ENCODE measurements at places on chromosomes 6 and 20.

DNA sequence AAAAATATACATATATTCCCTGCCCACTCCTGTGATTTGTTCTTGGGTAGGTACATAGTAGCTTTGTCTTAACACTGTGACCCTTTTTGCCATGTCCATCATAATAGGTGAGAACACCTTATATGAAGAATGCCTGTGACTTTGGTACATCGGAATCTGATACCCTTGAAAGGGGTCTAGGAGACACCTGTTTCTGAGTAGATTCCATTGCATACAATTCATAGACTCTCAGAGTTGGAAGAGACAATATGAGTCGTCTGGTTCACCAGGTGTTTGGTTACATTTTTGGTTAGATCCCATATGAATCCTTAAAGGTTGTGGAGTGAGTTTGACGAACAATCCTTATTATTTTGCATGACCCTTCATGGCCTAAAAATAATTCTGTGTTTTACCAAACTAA lies 36.3 kb downstream of the RNF144B start:
- DNase-seq, result no peak

GRCh38 chr6:19632786-19633185 lies 204.4 kb upstream of the ID4 start:
- no peak for DNase-seq

DNA sequence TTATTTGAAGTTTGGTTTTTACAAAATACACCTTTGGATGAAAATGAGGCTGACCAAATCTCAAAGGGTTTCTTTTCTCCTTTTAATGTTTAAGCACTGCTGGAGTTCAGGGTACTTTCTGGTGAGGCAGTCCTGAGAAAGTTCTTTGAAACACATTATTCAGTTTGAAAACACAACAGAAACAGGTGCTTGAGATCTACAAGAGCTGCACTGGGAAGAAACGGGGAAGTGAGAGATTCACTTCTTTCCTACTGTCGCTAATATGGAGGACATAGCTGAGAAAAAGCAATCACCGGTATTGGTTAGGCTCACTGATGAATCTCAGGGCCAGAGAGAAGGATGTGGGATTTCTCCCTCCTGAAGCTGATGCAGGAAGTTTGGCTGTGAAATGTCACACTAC lies 22.9 kb upstream of the TMEM170B start:
- no peak for DNase-seq

- no peak for DNase-seq
Observed at GRCh38 chr6:167444602-167445346, 119.9 kb downstream of the TTLL2 start.

DNA sequence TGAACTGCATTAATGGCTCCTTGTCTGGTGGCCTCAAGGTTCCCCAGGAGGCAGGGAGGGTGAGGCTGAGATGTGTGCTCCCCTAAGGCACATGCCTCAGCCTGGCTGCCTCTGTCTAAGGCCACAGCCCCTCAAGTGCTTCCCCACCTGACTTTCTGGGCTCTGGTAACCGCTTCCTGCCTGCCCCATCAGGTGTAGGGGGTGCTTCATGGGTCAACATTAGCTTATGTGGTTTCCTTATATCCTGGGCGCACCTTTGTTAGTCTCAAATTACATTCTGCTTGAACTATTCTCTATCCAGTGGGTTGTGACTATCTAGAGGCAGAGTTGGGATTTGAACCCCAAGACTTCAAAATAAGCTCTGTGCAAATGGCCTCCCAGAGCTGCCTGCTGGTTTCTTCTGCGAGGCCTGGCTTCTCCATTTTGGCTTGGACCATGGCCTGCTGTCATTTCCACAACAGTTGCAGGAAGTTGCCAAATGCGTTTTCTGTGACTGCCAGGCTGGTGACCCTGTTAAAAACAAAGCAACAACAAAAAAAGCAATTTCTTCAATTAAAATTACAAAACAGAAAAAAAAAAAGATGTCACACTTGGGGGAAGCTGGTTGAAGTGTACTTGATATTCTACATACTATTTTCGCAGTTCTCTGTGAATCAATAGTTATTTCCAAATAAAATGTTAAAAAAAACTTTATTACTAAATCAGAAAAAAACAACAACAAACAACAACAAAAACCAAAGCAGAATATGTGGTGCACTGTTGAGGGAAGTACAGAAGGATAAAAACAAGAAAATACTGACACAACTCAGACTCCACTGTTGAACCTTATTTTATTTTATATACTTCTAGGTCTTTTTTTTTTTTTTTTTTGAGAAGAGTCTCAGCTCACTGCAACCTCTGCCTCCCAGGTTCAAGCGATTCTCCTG lies 20.0 kb upstream of the ZNFX1 start:
- peak; percentile 56 for DNase-seq

GRCh38 chr6:15546591-15546990 lies 116.2 kb downstream of the DTNBP1 start:
- no peak for DNase-seq

GRCh38 chr6:54086439-54086838 lies 24.8 kb upstream of the MLIP start:
- DNase-seq, result no peak

DNA sequence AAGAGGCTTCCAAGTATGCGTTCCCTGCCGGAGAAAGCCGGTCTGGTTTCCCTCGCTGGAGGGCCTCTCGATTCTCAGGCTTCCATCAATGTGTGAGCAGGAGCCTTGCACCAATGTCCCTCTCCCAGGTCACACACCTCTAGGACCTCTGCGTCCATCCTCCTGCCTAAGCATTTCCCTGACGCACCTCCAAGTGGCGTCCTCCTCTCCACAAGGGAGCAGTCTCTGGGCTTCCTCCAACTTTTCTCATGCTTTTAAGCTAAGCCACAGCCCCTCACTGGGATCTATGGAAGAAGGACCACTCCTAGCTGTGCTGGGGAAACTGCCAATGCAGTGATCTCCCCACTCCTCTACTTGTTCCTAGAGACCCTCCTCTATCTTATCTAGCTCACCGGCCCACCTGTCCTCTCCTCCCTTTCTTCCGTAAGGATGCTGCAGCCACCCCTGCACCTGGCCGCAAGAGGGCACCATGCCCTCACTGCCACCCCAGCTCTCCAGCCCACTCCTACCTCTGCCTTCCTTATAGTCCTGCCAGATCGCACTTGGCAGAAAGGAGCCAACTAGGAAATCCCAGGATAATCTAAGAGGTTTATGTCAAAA lies 258.7 kb downstream of the LRFN2 start:
- no peak for DNase-seq

- DNase-seq, result no peak
Observed at GRCh38 chr6:99668036-99668705, 61.5 kb downstream of the PRDM13 start.

GRCh38 chr6:81120280-81120679 lies 632.2 kb downstream of the TENT5A start:
- DNase-seq, result no peak

DNA sequence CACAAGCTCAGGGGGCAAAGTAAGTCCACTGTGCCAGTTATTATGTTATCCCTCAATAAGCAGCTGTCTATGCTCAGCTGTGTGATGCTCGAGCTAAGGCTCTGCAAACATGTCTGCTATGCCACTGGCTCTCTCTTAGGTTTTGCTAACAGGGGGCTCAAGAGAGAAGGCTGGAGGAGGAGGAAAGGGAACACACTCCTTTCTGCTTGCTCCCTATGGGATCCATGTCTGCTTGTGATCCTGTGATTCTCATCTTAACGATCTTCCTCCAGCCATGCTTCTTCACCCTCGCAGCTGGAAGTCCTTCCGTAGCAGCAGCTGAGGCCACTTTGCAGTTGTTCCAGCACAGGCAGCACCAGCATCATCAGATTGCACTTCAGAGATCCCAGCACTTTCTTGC lies 37.0 kb upstream of the IGF2R start:
- no peak for DNase-seq

- DNase-seq, result no peak
Observed at GRCh38 chr6:40923880-40924279, 115.1 kb downstream of the UNC5CL start.

GRCh38 chr20:47392721-47393073 lies 36.2 kb upstream of the ZMYND8 start:
- DNase-seq, result no peak

- no peak for DNase-seq
Observed at GRCh38 chr6:151425561-151425960, 26.4 kb downstream of the RMND1 start.

DNA sequence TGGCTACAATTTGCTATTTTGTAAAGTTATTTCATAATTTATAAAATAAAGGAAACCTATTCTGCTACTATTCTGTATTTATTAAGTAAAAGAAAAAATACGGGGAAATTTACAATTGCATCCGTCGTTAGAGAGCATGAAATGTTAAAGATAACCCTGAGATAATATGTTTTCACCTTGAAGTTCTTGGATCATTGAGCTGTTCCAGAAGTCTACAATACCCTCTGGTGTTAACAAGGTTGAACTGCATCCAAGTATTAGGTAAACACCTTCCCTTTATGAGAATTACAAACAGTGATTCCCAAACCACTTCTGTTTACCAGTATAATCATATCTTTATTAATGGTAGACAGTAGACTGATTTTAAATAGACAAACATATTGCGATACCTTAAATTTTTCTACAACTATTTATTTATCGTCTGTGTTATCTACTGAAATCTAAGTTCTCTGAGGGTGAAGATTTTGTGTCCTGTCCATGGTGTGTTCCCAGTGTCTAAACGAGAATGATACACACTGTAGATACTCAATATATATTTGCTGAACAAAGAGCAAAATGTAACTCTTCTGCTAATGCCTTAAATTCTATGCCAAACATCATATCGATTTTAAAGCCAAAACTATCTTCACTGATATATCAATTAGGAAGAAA lies 28.2 kb downstream of the TBC1D32 start:
- DNase-seq, result peak; percentile 3

DNA sequence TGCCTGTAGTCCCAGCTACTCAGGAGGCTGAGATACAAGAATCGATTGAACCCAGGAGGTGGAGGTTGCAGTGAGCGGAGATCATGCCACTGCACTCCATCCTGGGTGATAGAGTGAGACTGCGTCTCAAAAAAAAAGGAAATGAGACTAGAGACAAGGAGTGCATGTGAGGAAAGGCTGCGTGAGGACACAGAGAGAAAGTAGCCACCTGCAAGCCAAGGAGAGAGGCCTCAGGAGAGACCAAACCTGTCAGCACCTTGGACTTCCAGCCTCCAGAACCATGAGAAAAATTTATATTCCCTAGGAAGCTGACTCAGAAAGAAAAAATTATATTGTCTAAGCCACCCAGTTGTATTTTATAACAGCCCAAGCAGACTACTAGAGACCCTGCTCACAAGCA lies 7.4 kb upstream of the BEND3 start:
- DNase-seq, result no peak

GRCh38 chr6:131172222-131172621 lies 37.0 kb downstream of the AKAP7 start:
- DNase-seq, result no peak

- no peak for DNase-seq
Observed at GRCh38 chr6:37668251-37668650, 29.4 kb downstream of the MDGA1 start.

- no peak for DNase-seq
Observed at GRCh38 chr6:125094563-125094962, 59.0 kb upstream of the TPD52L1 start.

GRCh38 chr6:6891125-6891721 lies 216.5 kb upstream of the RREB1 start:
- no peak for DNase-seq

DNA sequence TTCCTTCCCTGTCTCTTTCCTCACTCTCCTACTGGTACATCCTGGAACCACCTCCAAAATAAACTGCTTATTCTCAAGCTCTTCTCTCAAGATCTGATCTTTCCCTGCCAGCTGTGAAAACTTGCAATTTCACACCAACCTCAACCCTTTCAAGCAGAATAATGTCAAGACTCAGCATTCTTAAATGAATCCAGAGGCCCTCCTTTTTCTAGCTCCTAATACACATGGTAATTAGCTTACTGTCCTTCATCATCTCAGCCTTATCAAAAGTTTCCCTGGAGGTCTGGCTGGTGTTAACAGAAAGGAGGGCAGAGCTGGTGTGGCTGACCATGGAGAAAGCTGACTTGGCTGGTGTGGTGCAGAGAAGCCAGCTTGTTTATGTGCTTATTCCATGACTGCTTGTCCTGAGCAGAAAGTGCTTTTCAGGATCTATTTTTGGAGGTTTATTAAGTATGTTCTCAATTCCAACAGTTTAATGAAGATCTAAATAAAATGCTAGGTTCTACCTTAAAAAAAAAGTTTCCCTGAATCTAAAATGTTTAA lies 50.5 kb downstream of the CFAP61 start:
- no peak for DNase-seq

- DNase-seq, result no peak
Observed at GRCh38 chr6:43428112-43428570, 800 bp downstream of the ABCC10 start.

- DNase-seq, result no peak
Observed at GRCh38 chr20:44552950-44553908, 29.1 kb upstream of the PKIG start.

GRCh38 chr6:95545226-95545625 lies 32.1 kb upstream of the MANEA start:
- DNase-seq, result no peak

GRCh38 chr20:19658137-19658536 lies 99.9 kb upstream of the RIN2 start:
- no peak for DNase-seq

DNA sequence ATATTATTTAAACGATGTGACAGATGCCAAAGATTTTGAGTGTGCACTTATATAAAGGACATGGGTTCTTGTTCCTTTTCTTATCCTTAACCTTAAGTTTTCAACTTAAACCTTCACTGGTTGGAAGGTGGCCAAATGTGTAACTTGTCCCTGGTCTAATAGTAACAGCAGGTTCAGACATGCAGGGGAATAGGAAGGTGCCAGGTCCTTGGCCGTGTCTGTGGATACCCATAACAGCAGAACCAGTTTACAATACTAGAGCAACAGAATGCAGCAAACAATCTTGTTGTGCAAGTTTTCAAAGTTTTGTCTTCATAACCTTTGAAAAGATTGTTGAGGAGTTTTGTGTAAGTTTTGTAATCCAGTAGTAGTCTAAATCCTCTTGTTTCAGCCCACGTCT lies 4.4 kb downstream of the MYB start:
- no peak for DNase-seq

DNA sequence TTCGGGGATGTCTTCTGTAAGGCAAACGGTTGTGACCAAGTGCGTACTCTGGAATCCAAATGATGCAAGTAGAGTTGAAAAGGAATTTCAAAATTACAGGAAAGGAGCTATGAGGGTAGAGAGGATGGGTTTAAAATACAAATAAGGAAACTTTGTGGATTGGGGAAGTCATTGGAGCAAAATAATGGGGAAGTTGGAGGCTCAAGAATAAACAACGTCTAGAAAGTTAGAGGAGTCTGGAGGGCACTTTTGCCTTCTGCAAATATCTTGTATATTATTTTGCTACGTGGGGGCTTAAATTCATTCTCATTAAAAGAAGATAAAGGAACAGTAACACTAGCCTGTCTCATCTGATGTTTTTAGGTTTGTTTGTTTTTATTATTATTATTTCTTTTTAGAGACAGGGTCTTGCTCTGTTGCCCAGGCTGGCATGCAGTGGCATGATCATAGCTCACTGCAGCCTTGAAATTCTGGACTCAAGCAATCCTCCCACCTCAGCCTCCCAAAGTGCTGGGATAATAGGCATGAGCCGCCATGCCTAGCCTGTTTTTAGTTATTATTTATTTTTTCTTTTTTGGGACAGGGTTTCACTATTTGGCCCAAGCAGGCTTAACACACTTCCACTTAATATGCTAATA lies 55.0 kb upstream of the TNFAIP3 start:
- no peak for DNase-seq

- DNase-seq, result no peak
Observed at GRCh38 chr6:87182321-87182720, 27.0 kb downstream of the ZNF292 start.
